ENCODE measurements at places on chromosomes 2 and 18.

GRCh38 chr2:97005353-97005752 is 19.0 kb upstream of the FAM178B start:
- no peak for DNase-seq

DNA sequence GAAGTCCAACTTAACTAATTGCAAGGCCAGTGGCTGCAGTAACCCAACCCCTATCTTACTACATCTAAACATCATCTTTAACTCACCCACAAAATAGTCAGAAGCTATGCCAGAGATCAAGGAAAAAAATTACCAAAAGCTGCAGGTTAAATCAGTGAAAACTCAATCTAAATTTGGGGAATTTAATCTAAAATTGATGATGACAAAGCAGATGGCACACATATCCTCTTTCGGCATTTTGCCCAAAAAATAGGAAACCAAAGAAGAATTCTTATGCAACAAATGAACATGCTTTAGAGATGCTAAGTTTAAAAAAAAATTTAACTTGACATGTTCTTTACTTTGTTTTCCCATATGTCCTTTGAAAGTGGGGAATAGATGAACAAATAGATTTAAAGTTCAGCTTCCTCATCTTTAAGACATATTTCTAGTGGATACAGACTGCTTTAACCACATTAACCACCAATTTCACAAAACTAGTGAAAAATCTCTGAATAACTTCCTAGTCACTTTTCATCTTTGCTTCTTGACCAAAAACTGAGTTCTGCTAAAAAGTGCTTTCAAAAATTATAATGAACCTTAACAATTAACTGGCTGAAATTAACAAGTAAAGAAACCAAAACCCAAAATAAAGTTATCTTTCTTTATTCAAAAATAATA is 74.3 kb upstream of the CCDC150 start:
- DNase-seq, result no peak

DNA sequence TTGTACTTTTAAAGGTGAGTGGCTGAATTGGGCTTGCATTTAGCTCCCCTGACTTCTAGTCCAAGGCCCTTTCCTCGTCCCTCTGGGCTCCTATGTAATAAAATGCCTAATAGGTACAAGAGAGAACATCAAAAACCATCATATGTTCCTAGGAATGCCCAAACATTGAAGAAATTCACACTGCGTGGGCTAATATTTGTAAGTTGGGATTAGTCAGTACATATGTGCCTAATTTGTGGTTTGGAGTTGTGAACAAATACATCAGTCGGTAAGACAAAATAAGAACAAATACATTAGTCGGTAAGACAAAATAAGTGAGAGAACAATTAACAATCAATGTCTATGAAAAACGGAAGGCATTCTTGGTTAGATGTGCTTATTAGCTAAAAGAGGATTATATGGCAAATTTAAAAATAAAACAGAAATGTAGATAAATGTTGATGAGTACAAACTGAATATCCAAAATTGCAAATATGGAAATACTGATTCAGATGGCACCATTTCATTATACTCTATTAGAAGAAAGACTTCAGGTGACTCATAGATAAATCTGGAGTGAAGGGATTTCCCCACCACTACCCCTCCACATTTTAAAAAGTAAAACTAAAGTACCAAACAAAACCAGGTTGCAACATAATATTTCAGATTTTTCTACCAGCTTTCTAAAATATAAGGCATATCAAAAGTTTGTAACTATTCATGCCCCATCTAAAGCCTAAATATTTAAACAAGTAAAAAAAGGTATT is 325.4 kb downstream of the ZEB2 start:
- DNase-seq, result no peak

DNA sequence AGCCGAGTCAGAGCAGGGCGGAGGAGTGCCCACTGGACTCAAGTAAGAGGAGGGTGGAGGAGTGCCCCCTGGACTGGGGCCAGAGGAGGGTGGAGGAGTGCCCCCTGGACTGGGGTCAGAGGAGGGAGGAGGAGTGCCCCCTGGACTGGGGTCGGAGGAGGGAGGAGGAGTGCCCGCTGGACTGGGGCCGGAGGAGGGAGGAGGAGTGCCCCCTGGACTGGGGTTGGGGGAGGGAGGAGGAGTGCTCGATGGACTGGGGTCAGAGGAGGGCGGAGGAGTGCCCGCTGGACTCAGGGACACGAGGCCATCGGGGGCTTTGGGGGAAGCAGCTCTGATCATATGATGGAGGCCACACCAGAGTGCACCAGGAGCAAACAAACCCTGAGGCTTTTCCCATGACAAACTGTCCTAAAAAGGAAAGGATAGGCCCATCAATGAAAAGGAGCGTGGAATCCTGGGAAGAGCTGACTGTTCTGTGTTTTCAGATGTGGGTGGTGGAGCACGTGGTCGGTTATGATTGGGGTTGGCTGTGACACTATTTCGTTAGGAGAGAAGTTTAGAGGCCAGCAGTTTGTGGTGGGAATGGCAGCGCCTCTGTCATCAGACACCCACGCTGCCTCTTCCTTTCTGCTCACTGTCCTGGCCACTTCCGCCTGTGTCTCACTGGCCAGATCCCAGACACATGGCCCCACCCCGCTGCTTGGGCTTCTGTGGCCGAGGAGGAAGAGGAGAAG is 24.5 kb upstream of the HPCAL1 start:
- DNase-seq, result no peak

- no peak for DNase-seq
These were observed 28.4 kb upstream of the DYNC2LI1 start for GRCh38 chr2:43745457-43745856.

GRCh38 chr2:121613774-121614173 is 35.5 kb downstream of the CLASP1 start:
- DNase-seq, result no peak

GRCh38 chr2:60383401-60384143 is 169.9 kb downstream of the BCL11A start:
- DNase-seq, result no peak

- DNase-seq, result no peak
These were observed 23.9 kb downstream of the DYSF start for GRCh38 chr2:71477231-71477691.

DNA sequence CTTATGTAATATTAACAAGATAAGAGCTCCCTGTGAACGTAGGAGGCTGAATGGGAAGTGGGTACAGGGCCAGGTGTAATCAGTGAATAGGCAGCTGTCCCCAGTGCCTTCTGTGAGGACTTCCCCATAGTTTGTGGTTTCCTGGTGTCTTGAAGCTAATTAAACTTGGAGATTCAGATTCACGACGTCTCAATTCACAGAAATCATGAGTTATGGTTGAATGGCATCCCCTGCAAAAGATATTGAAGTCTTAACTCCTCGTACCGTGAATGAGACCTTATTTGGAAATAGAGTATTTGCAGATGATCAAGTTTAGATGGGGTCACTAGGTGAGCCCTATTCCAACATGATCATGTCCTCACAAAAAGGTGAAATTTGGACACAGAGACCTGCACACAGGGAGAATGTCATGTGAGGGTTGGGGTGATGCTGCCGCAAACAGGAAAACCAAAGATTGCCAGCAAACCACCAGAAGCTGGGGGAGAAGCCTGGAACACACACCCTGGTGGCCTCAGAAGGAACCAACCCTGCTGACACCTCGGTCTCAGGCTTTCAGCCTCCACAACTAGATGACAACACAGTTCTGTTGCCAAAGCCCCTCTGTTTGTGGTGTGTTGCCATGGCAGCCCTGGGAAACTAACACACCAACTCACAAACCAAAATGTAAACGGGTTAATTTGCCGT is 13.2 kb downstream of the ARL4C start:
- DNase-seq, result no peak

GRCh38 chr18:22368021-22368420 is 49.7 kb downstream of the CTAGE1 start:
- no peak for DNase-seq

GRCh38 chr2:9703085-9703678 is 72.4 kb upstream of the YWHAQ start:
- DNase-seq, result no peak

- DNase-seq, result no peak
These were observed at the start of gene NOTO for GRCh38 chr2:73202156-73203054. Gene NOTO (plus strand): TSS chr2:73202574. CDS start chr2:73202667, 93 bp downstream.

All from D721Med (cell line).